HuH-7 (cell line): ENCODE measurements at places on chromosomes 3 and 15.
A peak's percentile ranks its signal among the peaks of the same experiment; 100 is the strongest.

- DNase-seq, result peak; percentile 66
Observed at GRCh38 chr3:44995142-44995770, 19.2 kb downstream of the EXOSC7 start.

DNA sequence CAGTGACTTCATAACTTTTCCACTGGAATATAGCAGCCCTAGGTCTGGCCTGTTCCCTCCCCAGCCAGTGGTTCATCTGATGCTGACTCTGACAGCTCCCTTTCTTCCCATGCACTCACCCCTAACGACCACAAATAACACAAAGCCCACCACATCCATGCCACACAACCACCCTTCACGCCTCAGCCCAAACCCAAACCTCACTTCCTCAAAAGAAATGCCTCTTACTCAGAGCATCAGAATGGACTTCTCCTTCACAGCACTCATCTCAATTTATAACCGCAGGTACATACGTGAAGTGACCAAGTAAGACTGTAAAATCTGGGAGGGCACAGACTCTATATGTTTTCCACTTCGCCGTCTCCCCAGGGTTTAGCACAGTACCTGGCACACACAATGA lies 1.1 kb downstream of the RBSN start:
- DNase-seq, result no peak

- DNase-seq, result no peak
Observed at GRCh38 chr15:91336687-91337086, 236.6 kb downstream of the SV2B start.

DNA sequence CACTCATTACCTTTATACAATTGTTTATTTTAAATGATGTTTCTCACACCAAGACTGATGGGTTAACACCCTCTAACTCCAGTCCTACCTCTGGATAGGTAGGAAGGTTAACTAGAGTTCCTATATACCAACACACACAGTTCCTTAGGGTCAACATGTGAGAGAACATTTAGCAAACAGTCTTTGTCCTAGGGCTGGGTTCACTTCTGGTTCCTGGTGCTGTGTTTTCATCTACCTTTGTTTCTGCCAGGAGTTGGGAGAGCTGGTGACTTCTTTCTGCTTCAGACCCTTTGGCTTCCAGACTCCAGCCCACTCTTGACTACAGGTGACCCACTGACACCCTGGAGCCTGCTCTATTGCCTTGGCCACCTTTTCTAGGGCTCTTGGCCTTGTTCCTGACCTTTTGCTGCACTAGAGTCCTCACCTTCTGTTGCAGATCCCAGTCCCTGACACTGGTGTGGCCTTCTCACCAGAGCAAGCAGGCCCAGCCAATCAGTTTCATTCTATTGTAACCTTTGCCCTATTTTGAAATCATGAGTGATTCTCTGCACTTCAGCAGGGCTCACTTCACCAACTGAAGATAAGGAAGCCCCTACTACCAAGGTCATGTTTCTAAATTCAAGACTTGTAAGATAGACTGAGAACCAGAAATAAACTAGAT lies 50.0 kb upstream of the SECISBP2L start:
- DNase-seq, result peak; percentile 75

GRCh38 chr3:42701371-42702065 lies 1.1 kb downstream of the HHATL start:
- peak; percentile 92 for DNase-seq

- DNase-seq, result peak; percentile 26
Observed at GRCh38 chr15:66498501-66499386, 1.2 kb upstream of the SNAPC5 start.

DNA sequence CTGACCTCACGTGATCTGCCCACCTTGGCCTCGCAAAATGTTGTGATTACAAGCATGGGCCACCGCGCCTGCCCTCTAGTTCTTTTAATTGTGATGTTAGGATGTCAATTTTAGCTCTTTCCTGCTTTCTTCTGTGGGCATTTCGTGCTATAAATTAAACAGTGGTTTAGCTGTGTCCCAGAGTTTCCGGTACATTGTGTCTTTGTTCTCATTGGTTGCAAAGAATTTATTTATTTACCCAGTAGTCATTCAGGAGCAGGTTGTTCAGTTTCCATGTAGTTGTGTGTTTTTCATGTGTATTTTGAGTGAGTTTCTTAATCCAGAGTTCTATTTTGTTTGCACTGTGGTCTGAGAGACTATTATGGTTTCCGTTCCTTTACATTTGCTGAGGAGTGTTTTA lies 30.1 kb downstream of the MYRIP start:
- DNase-seq, result no peak

- no peak for DNase-seq
Observed at GRCh38 chr3:143737065-143737464, 111.2 kb downstream of the SLC9A9 start.

- no peak for DNase-seq
Observed at GRCh38 chr15:27361438-27361837, 390.5 kb downstream of the GABRG3 start.

DNA sequence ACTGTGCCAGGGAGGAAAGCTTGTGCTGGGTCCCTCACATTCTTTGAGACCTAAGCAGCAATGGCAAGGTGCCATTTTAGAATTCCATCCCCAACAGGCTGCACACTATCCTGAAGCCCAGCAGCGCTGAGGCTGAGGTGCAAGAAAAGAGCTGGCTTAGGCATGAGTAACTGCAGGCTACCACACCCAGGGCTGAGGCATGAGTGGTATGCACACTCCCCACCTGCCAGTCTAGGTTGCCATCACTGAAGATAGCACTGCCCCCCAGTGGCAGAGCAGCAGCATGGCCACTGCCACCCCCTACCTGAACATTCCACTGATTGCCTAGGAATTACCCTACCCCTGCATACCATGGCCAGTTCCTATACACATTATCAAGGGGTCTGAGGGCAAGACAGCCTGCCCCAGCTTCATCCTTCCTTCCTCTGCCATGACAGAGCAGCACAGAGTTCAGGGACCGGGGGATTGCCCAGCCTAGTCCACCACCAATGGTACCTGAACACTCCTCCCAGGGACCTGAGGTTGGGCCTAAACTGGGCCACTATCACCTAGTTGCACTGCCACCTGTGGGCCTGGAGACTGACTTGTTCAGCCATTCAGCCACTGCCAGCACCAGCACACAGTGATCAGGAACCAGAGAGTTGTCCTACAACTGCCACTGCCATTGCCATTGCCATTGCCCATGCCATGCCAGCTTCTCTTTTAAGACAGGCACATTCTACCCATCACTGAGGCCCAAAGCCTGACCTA lies 129.8 kb downstream of the SATB1 start:
- peak; percentile 80 for DNase-seq
